ENCODE measurements at places on chromosomes 7 and 10.

DNA sequence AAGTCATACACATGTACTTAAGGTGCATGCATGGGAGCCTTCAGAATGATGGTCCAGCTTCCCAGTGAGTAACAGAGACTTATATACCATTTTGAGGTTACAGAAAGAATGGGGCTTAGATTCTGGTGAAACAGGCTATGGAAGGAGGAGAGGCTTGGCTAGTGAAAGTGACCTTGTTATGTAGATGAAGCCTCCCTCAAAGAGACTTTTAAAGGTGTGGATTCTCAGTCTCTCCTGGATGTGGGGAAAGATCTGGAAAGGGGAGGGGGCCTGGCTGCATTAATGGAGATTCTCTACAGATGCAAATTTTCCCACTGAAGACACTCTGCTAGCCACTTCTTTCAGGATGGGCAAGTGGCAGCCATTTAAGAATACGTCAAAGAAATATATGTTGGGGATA lies 5.5 kb downstream of the RASSF4 start:
- no peak for DNase-seq

DNA sequence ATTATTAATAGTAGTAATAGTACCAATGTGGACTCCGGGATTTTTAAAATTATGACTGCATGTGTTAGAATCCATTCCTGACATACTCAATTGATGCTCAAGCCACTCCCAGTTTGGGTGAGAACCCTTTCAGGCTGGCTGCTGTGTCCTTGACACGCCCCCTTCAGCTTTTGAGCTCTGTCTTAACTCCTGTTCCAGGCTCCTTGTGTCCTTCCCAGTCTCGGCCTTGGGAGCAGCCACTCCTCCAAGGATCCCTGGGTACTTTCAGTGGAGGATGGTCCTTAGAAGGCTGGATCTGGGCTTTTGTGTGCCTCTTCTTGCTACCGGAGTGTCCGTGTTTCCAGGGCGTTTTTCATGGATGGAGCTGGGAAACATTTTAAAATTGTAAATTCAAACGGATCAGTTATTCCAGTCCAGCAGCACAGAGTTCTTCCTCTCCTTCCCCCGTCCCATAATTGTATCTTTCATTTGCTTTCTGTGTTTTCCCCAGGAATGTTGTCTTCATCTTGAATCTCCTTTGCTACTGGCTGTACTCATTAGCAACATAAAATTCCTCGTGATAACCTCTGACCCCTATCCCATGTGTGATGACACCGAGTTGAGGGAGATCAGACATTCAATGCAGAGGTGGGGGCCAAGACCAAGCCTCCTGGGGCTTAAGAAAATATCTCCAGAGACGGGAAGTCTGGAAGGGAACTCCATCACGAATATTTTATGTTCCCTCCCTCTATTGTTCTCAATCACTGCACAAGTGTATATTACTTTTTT lies 40.0 kb upstream of the PFKFB3 start:
- DNase-seq = no peak

DNA sequence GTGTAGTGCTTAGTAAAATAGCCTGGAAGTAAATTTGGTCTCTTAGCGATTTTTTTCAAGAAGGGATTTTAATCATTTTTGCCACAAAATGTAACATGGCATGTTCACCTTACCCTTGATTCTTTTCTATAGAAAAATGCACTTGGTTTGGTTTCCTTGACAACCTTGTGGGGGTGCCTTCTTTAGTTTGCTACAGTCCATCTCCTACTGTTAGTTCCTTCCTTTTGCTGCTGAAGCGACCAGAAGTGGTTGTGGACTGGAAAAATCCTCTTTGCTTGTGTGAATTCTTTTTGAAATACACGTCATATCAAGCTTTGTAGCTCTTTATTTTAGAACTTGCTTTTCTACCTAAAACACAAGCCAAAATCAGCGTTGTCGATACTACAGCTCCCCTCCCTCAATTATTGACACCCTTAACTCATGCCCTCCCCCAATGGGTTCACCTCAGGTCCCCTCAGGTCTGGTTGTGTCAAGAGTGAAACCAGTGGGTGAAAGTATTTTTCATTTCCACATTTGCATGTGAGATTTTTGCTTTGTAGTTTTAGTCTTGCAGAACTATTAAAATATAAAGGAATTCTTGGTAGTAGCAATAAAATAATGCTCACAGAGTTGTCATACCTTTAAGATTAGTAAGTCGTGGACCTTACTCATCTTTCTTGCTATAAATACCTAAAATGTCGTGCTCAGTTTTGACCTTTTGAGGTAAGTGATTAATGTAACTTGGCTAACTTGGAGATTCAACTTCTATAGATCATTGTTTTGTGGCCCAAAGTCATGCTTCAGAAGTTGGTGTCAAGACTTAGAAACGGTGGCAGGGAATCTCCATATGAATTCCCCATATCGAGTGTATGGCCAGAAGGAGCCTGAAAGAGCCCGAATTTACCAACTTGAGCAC lies 1.5 kb downstream of the ACTR3B start:
- DNase-seq = no peak

DNA sequence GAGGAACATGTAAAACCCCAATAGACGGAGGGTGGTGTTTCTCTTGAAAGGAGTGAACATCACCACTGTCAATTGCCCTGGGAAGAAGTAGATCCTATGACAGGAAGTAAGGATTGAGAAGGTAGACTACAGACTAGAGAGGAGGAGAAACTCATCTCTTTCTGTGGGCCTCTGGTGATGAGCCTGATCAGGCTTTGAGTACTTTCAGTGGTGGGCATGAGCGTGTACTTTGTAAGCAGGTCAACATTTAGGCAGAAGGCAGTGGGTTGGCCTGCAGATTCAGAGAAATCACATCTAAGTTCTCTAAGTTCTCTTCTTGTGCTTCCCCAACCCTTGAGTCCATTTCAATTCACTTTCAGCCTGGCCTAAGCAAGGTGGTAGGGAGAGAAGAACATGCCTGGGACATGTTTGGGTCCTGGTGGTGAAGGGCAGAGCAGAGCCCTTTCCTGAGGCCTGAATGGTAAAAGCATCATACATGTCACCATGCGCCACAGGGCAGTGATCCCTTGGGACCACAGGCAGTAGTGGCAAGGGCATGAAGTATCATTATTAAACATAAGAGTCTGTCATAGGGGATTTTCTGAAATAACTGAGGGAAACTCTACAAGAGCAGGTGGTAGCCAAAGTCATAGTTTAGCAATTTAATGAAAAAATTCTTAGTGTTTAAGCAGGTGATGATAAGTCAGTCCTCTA lies 56.4 kb upstream of the ANKRD1 start:
- DNase-seq = no peak

DNA sequence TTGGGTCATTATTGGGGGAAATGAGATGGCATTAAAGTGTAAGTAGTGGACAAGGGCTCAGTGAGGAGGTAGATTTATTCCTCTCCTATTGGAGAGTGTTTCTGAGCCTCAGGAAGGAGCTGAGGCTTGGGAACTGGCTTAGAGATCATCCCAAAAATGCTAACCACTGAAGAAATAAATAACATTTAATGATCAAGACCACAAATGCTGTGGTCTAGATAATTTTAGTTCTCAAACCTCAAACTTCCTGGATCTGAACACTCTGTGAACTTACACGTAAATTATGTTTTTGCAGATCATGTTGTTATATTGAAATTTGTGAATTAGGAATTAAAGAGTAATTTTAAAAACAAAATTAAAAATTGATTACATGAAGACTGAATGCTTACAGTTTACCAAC lies 27.3 kb downstream of the MDFIC start:
- DNase-seq = no peak

DNA sequence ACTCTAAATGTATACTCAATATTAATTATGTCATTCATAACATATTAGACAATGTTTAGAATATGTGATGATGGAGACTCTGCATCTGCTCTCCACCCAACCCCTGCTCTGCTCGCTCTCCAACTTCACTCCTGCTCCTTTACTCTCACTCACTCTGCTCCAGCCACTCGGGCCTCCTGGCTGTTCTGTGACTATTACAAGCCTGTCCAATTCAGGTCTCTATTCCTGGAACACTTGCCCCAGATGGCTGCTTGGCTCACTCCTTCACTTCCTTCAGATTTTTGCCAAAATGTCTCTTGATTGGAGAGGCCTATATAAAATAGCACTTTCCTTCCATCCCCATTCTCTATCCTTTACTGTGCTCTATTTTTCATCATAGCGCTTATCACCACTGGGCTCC lies 84.8 kb downstream of the HBP1 start:
- DNase-seq = no peak

- no peak for DNase-seq
These were observed 136.8 kb downstream of the CRPPA start for GRCh38 chr7:16284581-16284980.

GRCh38 chr7:138720286-138720685 lies 19.1 kb upstream of the SVOPL start:
- no peak for DNase-seq

GRCh38 chr10:10911471-10911921 lies 106.2 kb upstream of the CELF2 start:
- DNase-seq = no peak

DNA sequence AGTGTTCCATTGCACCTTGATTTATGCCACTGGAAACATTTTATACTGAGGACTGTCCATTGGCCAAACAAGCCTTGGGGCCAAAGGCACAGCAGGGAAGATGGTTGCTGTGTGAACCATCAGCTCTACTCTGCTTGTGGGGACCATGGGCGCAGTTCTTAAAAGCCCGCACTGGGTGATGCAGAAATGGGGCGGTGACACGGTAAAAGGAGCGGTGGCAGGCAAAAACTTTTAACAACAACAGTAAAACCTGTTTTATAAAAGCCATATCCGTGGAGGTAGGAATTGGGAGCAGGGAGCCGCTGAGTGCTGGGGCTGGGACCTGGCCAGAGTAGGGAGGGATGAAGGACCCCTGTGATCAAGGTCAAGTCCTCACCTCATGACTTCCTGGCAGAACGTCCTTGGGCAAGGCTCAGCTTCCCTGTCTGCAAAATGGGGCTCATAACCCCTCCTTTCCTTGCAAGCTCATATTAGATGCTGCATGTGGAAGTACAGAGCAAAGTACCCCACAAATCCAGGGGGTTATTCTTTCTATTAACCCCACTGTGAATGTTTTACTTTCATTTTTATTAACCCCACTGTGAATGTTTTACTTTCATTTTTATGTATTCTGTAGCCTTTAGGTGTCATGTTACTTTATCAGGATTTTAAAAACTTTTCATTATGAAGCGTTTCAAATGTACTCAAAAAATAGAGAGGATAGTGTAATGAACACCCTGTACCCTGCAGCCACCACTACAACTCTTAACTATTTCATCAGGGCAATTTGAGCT lies 78.3 kb downstream of the GRK5 start:
- no peak for DNase-seq

DNA sequence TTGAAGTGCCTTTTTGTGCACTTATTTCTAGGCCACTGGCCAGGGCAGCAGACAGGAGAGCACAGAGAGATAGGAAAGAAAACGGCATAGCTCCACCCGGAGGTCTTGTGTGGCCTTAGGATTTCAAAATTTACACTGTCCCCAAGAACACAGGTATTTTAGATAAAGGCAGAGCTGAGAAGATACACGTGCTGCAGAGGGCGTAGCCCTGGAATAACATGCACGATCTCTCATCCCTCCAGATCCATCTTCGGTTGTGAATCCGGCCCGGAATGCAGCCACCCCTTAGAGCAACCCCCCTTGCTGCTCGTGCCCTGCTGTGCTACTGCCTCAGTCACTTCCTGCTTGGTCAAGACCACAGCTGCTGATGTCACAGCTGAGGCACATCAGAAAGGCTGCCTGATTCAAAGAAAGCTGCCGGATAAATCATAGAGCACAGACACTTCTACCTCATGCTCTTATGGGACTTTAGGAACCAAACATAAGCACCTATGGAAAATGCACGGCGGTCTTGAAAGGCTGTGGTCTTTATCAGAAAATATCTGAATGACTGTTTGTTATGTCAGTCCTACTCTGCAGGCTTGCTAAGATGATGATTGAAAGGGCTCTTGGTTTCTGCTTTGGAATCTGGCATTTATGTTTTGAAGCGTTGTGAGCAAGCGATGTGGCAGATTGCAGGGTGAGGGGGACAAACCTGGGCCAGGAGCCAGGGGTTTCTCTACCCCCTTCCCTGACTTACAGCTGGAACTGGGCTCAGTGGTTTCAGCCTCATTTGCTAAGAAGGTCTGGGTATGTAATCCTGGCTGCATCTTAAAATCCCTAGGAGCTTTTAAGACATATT lies 152.0 kb downstream of the SVIL start:
- DNase-seq = no peak

DNA sequence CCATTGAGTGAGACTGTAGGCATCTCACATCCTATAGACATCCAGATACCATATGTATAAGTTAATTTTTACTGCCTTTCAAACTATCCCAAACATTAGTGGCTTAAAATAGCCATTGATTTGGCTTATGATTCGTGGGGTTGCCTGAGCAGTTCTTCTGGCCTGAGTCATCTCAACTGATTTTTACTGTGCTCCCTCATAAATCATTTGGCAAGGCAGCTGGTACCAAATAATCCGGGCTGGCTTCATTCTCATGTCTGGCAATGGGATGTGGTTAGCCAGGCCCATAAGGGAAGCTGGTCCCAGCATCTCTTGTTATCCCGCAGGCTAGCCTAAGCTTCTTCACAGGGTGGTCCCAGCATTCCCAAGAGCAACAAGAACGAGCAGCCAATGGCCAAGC lies 6.7 kb upstream of the LRGUK start:
- DNase-seq = no peak

- DNase-seq = no peak
These were observed 146.7 kb downstream of the GRM3 start for GRCh38 chr7:86790383-86790782.

DNA sequence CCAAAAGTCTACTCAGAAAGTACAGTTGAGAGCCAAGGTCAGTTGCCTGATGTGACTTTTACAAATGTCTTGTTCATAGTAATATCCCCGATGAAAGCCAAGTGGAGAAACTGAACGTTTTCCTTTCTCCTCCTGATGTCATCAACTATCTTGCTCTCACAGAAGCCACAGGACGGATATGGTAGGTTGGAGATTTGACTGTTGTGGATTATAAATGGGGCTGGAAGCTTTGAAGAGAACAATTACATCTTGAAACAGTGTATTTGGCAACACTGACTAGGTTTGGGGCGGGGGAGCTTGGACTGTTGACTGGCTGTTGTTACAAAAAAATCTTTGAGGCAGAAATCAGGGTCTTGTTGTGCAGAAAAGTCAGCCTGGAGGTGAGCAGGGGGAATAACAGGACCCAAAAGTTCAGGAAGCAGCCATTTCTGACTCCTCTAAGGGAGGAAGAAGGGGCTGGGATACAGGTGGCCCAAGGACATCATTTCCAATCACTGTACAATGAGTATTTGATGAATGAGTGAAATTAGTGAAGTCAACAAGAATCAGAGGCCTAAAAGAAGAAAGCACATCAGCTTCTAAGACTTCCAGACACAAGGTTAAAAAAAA lies 24.3 kb downstream of the PLEKHS1 start:
- DNase-seq = no peak

DNA sequence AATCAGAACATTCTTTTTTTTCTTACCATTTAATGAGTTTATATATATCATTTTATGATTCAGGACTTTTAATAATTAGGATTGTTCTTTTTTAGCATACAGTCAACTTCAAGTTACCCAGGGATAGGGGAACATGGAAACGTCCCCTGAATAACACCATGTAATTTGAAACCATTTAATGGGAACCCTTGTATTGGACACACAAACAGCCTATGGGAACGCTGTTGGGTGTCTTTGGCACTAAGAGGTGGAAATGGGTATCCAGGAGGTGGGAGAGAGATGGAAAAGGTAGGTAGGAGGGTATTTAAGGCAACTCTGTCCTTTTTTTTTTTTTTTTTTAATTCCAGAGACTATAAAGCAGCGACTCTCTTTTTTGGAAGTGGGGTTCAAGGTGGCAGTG lies 2.6 kb downstream of the LUC7L2 start:
- DNase-seq = no peak
